ENCODE measurements at places on chromosomes 7 and 10. TPM values are rescaled to one million over a fixed set of nuclear protein-coding genes. Genes with fewer than 3 reads are reported as not detected.

The STEAP1 gene
- 0.34 TPM for polyA plus RNA-seq

The PIK3CG gene
- polyA plus RNA-seq = 0.28 TPM

The DOCK1 gene
- 5.0 TPM for polyA plus RNA-seq

The INTS1 gene
- polyA plus RNA-seq = 41.9 TPM

The TMEM26 gene
- polyA plus RNA-seq = 0.30 TPM

The AGR2 gene
- 0.37 TPM for polyA plus RNA-seq

The ADGRA1 gene
- polyA plus RNA-seq = not detected

The SPOCK2 gene
- polyA plus RNA-seq = 11.2 TPM

- DNase-seq = no peak
Observed at GRCh38 chr7:30835396-30835915, 64.2 kb downstream of the MINDY4 start.

GRCh38 chr10:69125554-69125953 is 1.6 kb downstream of the VPS26A start:
- DNase-seq = no peak

DNA sequence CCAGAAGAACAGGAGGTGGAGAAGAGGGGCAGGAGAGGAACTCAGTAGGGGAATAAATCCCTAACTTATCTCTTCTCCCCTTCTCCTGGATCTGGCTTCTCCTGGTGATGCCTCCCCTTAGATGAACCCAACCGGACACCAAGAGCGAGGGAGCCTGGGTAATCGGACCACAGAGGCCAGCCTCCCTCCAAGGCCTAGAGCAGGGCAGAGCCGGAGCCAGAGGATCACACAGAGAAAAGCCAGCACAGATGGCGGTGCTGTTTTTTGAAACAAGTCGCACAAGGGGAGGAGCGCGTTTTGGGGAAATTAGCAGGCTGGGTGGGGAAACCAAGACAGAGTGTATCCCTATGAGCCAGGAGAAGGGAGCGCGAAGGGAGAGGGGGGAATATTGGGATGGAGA is 4.9 kb upstream of the SRRM3 start:
- no peak for DNase-seq

DNA sequence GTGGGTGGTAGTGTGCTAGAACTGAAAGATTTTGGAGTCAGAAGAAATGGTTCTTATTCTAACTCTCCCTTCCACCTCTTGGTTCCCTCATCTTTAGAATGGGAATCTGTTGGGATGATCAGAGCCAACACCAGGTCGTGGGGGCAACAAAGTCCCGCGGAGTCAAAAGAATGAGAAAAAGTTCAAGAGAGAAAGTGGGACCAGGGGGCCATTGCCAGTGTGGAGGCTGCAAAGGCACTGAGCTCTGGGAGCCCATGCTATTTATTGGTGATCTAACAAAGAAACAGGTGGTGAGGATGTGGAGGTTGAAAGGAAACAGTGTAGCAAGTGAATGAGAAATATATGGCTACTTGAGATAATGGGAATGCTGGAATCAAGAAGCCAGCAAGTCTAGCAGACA is 29.4 kb downstream of the AGAP4 start:
- no peak for DNase-seq

GRCh38 chr7:42661312-42661711 is 250.6 kb downstream of the C7orf25 start:
- DNase-seq = no peak

DNA sequence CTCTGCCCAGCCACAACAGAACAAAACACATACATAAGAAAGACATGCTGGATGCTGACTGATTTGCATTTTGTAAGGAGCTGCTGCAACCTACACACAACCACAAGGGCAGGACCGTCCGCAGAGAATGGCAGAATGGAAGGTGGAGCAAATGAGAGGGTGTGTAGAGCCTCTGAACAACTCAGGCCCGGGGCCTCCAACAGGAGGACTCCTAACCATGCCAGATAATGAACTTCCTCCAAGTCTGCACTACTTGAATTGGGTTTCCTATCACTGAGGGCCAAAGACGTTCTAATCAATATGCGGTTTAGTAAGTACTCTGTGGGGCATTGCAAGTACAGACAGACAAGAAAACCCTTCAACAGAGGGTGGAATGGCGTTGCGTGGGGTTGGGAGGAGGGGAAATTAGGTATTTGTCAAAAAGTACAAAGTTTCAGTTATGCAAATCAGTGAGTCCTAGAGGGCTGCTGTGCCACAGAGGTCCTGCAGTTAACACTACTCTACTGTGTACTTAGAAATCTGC is 14.6 kb downstream of the VOPP1 start:
- DNase-seq = no peak
